ENCODE measurements at places on chromosomes 5 and 9. TPM values are rescaled to one million over a fixed set of nuclear protein-coding genes. Genes with fewer than 3 reads are reported as not detected.

ARHGEF39 gene
- 1.4 TPM for total RNA-seq

SV2C gene
- under 0.01 TPM for total RNA-seq

FOXI1 gene
- not detected for total RNA-seq

PROB1 gene
- total RNA-seq: 18.8 TPM

BAAT gene
- 0.66 TPM for total RNA-seq
